Activated CD4-positive, alpha-beta T cell treated with anti-CD3 and anti-CD28 coated beads, Interleukin-2, amount 10 ng/mL, durations not matched to agents 7 days and 5 days (primary cell): ENCODE measurements at places on chromosomes 11 and 22.

GRCh38 chr22:24727218-24727851, 47.2 kb downstream of the PIWIL3 start:
- DNase-seq, result no peak

DNA sequence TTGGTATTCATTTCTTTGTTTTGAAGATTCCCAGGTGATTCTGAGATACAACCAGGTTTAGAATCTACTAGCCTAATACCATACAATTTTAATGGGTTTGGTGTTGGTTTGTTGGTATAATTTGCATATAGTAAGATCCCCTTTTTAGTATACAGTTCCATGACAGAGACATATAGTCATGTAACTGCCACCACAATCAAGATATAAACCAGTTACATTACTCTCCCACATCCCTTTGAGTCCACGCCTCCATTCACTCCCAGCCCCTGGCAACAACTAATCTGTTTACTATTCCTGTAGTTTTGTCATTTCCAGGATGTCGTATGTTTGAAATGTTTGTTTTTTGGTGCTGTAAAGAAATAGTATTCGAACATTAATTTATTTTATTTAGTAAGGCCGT, 4.3 kb downstream of the ASRGL1 start:
- DNase-seq, result no peak

DNA sequence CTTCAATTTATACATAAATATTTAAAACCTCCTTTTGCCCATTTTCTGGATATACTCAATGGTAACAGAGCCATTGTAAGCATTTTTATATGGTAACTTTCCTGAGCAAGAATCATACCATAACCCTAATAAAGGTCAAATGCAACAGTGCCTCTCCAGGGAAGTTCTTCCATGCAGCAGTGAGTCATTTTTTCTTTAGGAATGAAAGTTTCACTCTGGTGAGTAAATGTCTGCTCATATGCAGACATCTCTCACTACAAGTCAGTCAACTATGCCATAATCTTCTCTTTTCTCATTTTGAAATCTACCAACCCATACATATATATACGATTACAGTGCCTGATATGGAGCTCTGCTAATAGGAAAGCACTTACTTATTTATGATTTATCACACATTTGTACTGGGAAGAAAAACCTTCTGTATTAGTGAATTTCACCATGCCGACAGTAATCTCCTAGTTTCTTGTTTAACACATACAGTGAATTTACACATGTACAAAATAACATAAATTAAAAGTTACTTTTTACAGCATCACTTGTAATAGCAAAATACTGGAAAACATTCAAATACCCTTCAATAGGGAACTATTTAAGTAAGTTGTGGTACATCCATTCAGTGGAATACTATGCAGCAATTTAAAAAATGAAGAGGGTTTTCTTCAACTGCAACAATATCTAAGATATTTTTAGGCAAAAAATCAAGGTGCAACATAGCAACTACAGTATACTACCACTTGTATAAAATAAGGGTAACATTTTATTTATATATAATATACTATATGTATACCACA, 16.0 kb downstream of the STK33 start:
- DNase-seq, result no peak

- no peak for DNase-seq
These were observed 68.5 kb downstream of the SBF2 start for GRCh38 chr11:10225553-10225952.

GRCh38 chr11:126646701-126647557, 291.4 kb downstream of the ST3GAL4 start:
- DNase-seq, result no peak

- DNase-seq, result no peak
These were observed 45.3 kb upstream of the GCAT start for GRCh38 chr22:37762389-37762836.

DNA sequence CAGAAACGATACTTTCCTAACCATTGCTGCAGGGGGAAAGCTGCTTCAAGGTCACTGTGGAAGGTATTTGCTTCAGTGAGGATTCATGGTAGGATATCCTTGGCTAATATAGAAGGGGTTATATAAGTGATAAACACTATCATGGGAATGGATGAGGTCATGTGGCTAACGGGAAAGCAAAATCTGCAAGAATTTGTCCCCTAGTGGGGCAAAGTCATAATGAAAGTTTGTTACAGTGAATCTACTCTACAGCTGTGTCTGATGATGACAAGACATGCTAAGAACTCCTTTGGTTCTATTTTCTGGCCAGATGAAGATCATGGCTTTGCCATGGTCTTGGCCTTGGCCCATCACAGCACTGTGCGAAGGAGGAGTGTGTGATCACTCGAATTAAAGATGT, 13.8 kb downstream of the MMP20 start:
- no peak for DNase-seq
